Osteocyte (in vitro differentiated cells): ENCODE measurements at places on chromosomes 11 and 22.

GRCh38 chr11:130894322-130895025 lies 21.8 kb downstream of the SNX19 start:
- H3K4me1 ChIP-seq, result peaks cover 4% of the 10 kb centered on the region
- H3K27ac ChIP-seq, result no peak overlapping the region
- peak; percentile 87 for DNase-seq
- H3K36me3 ChIP-seq, result peaks cover 37% of the 10 kb centered on the region

- peaks cover 47% of the 10 kb centered on the region for H3K4me1 ChIP-seq
- peaks cover 2% of the 10 kb centered on the region for H3K36me3 ChIP-seq
- no peak overlapping the region for H3K4me3 ChIP-seq
- H3K27ac ChIP-seq, result peak overlapping the region; percentile 56
- no peak for DNase-seq
Observed at GRCh38 chr11:116981266-116981885, 116.9 kb downstream of the SIK3 start.

GRCh38 chr11:35077709-35078469 lies 61.1 kb upstream of the CD44 start:
- no peaks in the 10 kb centered on the region for H3K36me3 ChIP-seq
- H3K27ac ChIP-seq, result peak overlapping the region; percentile 16
- H3K4me3 ChIP-seq, result no peak overlapping the region
- peaks cover 40% of the 10 kb centered on the region for H3K4me1 ChIP-seq

DNA sequence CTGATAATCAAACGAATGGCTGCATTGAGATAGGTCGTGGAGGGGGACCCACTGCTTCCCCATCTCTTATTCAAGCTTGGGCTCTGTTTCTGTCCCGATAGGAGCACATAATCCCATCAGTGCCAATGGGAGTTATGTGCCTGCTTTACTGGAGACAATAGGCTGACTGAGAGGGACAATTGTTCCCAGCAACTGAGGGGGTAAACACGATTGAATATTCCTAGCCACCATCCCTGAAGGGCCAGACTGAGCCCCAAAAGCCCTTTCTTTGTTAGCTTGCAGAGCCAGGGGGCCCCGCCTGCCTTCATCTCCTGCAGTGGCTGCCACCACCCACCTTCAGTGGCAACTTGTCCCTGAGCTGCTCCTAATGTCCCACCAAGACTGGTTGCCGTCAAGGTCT lies 172.8 kb upstream of the NAV2 start:
- H3K36me3 ChIP-seq, result no peaks in the 10 kb centered on the region
- H3K27ac ChIP-seq, result no peak overlapping the region
- no peak for DNase-seq
